ENCODE measurements at places on chromosomes 16 and 17.

DNA sequence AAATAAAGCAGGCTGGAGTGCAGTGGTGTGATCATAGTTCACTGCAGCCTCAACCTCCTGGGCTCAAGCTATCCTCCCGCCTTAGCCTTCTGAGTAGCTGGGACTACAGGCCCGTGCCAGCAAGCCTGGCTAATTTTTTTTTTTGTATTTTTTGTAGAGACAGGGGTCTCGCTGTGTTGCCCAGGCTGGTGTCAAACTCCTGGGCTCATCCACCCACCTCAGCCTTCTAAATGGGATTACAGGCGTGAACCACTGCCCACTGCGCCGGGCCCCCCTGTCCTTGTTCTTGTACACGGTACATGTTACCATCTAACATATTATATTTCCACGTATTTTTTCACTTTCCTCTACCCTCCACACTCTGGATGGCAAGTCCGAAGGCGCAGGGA, 3.1 kb upstream of the CDH3 start:
- DNase-seq: no peak

- no peak for DNase-seq
Measured at GRCh38 chr17:73910821-73911515, 266.7 kb upstream of the SDK2 start.

DNA sequence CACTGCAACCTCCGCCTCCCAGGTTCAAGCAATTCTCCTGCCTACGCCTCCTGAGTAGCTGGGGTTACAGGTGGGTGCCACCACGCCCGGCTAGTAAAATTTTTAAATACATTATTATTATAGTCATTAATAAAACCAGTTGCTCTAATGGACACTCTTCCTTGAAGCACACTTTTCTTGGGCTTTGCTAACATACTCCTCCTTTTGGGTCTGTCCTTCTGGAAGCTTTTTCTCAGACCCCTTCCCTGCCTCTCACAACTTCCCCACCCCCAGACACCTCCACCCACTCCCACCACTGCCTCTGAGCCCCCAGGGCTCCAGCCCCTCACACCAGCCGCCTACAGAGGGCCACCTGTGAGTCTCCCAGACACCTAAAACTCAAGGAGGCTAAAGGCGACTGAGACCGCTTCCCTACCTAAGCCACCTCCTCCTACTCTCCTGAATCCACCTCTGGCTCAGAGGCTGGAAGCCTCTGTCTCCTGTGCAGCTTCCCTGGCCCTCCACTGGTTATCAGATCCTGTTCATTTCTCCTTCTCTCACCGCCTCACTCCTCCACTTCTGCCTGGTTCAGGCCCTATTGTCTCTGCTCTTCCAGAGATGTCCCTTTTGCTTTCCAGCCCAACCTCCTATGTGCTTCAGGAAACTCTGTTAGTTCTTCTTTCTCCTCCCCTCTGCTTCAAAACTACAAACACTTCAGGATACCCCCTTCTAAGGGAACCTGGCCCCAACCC, 2.1 kb upstream of the CUEDC1 start:
- no peak for DNase-seq

DNA sequence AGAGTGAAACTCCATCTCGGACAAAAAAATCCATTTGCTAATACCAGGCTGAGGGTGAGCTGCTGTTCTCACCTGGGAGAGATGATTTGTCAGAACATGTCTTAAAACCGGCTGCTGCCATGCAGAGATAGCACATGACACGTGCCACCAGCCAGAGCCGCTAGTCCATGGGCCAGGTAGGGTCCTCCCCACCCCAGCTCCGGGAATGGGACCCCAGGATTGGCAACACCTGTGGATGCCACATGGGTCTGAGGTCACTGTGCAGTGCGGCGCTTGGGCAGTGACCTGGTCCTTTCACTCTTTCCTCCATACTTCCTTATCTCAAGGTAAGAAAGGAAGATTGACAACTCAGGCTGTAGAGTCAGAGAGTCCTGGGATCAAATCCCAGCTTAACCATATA, 393.3 kb upstream of the TNRC6C start:
- DNase-seq: no peak

GRCh38 chr16:49530427-49530970, 156.9 kb downstream of the C16orf78 start:
- no peak for DNase-seq

- no peak for DNase-seq
Measured at GRCh38 chr16:26863931-26864330, 202.8 kb upstream of the C16orf82 start.

DNA sequence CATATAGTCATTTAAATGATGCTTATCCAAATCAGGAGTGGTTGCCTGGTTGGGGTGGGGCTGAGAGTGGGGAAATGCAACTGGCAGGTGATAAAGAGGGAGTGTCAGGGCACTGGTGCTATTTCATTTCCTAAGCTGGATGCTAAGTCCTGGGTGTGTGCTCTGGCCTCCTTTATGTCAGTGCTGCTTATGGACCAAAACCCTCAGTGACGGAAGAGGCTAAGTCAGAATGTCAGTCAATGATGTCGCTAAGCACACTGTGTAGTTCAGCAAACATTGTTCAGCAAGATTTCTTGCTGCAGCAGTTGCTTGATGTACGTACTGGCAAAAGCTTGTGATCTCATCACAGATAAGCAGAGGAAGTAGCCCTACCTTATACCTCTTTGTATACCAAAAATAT, 16.4 kb upstream of the FLCN start:
- no peak for DNase-seq

- DNase-seq: no peak
Measured at GRCh38 chr17:62572888-62573401, 54.5 kb upstream of the MRC2 start.

GRCh38 chr17:32849879-32850278, 27.0 kb downstream of the MYO1D start:
- no peak for DNase-seq

- no peak for DNase-seq
Measured at GRCh38 chr17:4541328-4542002, 13.7 kb downstream of the MYBBP1A start.

GRCh38 chr16:22192261-22193062, 13.6 kb upstream of the EEF2K start:
- DNase-seq: no peak

DNA sequence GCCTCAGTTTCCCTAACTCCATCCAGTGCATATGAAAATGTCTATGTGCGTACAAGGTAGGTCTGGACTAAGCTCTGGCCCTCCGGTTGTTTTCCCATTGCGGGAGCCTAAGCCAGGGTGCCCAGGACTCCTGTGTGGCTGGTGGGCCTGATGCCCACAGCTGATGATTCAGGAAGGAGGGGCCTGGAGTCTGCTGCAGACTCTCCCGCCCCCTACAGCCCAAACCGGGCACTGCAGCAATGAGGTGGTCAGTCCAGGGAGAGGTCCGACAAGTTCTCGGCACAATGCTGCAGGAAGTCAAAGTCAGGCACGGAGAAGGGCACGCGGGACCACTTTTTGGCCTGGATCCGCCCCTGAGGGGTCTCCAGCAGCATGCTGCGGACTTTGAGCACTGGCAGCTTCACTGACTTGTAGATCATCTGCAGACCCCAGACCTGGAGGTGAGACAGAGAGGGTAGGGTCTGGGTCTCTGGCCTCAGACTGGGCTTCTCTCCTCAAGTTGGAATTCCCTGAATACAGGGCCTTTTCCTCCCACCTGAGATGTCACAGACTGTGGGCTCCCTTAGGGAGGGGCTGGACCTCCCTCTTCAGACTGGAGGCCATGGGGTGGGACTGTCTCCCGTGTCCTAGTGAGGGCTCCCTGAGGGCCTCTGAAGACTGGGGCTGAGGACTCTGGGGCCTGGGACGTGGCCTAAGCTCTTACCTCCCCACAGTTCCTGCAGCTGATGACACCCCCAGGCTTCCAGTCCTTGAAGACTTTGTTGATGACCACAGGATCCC, 3.4 kb upstream of the ZNF385C start:
- peak; percentile 35 for DNase-seq

DNA sequence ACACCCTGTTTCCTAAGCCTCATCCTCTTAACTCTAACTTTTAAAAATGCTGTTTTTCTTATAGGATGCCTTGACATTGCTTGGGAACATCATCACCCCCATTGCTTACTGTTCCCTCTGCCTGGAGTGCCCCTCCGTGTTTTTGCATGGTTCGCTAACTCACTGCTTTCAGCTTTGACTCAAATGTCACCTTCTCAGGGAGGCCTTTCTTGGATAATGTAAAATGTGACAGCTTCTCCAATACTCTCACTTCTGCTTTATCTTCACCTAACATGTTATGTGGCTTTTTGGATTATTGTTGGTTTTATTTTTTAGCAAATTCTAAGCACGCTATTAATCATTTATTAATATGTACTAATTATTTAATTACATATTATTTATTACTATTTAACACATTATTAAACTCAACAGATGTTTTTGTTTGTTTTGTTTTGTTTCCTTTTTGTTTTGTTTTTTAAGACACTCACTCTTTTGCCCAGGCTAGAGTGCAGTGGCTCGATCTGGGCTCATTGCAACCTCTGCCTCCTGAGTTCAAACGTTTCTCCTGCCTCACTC, 3.8 kb downstream of the CRYM start:
- no peak for DNase-seq

DNA sequence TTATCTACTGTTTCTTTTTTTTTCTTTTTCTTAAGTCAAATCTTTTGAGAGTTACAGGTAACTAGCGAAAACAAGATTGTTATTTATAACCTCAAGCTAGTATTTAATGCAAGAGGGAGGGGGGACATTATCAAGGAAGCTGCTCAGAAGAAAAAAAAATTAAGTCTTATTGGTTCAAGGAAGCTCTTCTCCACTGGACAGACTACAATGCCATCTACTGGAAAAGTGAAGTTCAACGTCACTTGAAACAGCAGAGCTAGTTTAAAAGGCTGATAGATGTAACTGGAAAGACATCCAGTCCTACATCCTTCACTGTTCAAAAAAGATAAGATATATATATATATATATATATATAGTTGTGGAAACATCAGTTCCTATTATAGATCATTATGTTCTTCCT, 418.0 kb upstream of the PSMD7 start:
- DNase-seq: no peak

DNA sequence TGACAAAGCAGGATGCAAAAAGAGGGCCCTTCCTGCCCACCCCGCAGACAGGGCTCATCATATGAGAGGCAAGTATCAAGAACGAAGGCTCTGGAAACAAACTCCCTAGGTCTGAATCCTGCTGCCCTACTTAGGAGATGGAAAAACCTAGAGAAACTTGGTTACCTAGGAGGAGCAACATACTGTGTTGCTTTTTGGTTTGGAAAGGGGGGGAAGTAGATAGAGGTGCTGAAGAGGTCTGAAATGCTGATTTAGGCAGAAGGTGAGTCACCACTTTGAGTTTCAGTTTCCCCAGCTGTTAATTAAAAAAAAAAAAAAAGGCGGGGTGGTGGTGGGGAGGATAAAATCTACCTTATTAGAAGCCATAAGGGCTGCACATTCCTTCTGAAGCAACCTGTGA, 1.5 kb downstream of the N4BP1 start:
- no peak for DNase-seq

DNA sequence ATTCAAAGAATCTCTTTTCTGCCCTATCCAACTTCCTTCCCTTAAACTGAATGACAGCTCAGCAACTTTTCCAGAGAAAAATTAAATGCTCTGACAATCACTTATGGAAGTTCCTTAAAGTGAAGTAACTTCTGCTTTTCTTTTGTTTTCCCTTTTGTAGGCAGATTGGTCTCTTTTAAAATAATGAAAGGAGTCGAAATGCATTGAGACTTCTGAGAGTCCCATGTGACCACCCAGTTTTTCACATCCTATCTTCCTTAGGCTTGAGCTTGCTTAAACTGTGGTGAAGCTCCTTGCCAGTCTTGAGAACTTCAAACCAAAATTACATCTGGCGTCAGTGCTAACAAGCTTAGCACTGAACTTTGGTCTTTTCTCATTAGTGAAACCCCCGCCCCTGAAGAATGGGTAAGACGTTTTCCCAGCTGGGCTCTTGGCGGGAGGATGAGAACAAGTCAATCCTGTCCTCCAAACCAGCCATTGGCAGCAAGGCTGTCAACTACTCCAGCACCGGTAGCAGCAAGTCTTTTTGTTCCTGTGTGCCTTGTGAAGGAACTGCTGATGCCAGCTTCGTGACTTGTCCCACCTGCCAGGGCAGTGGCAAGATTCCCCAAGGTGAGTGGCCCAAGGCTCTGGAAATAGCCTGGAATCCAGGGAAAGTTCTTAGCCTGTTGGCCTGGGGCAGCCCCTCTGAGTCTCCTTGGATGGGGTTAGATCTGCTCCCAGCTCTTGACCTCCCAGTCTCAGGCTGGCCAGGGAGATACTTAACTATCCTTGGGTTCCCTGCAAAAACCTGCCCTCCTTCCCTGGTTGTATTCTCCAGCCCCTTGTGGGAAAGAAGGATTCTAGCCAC, 1.2 kb downstream of the TMEM106A start:
- DNase-seq: no peak

DNA sequence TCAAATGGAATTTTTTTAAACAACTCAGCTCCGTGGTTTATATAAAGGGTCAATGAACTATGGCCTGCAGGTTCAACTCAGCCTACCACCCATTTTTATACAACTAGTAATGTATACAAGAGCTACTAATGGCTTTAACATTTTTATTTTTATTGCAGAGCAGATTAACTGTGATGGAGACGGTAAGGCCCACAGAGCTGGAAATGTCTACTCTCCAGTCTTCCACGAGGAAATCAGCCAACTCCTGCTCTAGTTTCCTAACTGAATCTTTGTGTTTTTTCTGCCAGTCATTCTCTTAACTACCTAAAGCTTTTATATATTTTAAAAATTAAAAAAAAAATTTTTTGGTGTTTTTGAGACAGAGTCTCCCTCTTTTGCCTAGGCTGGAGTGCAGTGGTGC, 385.1 kb upstream of the MAF start:
- DNase-seq: no peak

DNA sequence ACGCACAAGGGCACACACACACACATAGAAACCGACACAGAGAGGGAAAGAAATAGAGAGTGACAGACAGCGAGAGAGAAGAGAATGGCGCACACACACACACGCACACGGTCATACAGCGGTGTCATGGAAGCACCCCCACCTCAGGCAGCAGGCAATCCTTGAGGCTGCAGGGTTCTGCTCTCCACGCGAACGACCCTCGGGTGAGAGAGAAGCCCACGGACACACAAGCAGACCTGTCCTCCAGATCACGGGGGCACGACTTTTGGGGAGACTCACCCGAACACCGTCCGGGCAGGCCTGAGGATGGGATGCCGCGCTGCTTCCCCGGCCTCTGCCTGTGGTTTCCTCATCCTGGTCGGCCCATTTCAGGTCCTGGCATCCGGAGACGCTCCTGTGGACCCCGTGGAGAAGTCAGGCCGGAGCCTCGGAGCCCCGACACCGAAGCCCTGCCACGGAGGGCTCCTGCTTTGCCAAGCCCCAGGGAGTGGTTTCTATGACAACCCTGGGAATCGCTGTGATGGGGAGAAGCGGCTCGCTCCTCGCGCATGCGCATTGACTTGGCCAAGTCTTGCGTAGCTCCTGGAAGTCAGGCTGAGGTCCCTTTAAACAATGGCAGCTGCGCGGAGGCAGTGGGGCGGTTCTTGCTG, 118.2 kb upstream of the KCNJ18 start:
- DNase-seq: no peak

DNA sequence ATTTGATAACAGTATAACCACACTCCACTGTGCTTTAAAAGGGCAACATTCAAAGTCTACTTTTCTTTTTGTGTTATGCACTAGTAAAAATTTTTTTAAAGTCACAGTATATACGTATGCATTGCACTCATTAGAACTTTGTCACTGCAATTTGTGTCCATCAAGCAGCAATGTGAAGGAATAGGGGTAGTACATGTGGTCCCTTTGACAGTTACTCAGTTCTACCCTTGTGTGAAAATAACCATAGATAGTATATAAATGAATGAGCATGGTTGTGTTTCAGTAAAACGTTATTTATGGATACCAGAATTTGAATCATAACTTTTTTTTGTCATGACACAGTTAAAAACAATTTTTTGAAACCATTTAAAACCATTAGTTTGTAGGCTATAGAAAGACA, 30.7 kb downstream of the NFATC3 start:
- no peak for DNase-seq

All from NCI-H1048 (cell line).